ENCODE measurements at places on chromosomes 1 and 21.

DNA sequence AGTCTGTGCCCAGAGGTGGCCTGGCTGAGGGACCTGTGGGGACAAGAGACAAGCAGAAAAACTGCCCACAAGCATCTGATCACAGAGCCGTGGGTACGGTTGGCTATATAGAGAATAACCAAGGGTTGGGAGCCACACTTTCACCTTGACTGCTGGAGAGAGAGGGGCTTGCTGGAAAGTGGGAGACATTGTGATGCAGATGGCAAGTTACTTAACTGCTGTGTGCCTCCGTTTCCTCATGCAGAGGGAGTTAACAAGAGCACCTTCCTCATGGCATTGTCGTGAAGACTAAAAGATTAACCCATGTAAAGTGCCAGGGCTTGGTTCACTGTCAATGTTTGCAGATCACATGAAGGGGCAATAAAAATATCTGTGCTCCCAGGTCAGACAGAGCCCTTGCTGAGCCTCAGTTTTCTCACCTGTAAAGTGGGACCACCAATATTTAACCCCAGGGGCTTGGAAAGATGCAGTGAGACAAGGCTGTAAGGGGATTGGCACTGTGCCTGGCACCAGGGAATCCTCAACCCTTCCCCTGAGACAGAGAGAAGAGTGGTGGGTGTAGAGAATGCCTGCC lies 52.8 kb downstream of the SDC3 start:
- DNase-seq: no peak

GRCh38 chr1:38804062-38804886 lies 55.3 kb downstream of the RRAGC start:
- no peak for DNase-seq

- DNase-seq: no peak
These were observed 6.8 kb downstream of the GPR137B start for GRCh38 chr1:236149003-236149595.

DNA sequence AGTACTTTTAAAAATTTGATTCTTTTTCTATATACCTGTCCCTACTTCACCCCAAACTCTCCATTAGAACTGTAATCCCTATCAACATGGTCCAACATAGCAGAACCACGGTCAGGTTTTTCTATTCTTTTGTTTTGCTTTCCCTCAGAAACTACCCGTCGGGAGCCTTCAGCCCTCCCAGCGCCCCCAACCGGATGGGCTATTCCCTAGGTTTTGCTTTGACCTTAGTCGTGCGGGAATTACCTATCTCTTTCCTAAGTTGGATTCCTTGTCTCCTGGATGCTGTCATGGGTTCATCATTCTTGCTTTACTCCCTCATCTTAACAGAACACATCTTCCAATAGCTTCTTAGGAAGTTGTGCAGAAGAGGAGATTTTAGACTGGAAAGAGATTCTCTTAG lies 97.5 kb upstream of the LBR start:
- no peak for DNase-seq

- DNase-seq: no peak
These were observed 241.8 kb downstream of the TRABD2B start for GRCh38 chr1:47755101-47755990.

GRCh38 chr1:77347646-77348045 lies 65.8 kb downstream of the AK5 start:
- DNase-seq: no peak

GRCh38 chr1:147833231-147833860 lies 69.2 kb upstream of the GJA8 start:
- DNase-seq: no peak

DNA sequence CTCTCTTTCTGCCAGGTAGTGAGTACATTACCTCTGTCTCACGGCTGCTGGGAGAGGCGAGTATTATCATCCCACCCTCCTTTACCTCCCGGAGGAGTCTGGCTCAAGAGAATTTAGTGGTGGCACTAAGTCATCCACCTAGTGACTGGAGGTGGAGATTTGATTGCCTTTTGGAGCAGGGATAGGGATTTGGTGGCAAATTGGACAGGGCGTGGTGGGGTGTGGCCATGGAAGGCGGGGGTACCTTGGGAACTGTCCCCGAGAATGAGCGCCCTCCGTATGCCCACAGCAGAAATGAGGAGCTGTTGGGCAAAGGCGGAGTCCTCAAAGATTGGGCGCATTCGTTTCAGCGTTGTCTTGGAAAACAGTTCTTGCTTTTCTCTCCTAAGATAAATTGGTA lies 32.1 kb upstream of the HMGN1 start:
- peak; percentile 17 for DNase-seq

GRCh38 chr21:35197992-35198431 lies 148.9 kb upstream of the RUNX1 start:
- DNase-seq: no peak

DNA sequence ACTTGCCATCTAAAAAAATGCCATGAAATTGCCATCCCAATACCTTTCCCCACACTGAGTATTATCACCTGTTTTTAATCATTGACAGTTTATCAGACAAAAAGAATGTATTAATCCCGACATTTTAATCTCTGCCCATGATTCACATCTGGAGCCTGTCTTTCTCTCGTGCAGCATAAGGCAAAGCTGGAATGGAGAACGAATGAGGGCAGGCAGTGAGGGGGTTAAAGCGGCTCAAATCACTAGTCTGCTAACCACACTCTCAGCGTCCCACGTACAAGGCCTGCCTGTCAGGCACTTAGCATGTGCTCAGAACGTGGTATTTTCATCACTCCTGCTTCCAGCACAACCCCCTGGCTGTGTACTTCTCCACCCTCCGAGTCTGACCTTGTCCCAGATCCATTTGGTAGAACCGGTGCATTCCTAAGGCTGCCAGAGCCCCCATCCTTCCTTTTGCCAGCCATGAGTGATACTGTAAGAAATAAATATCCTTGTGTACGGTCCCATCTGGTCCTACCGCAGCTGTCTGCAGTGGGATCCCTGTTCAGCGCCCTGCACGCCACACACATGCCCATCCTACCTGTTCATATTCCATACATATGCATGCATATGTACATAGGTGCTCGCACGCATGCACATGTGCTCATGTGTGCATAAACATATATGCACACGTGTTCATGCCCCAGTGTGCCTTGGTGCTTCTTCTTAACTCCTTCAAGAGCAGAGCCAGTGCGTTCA lies 34.6 kb upstream of the FHAD1 start:
- no peak for DNase-seq

- no peak for DNase-seq
These were observed at the start of gene COL18A1 for GRCh38 chr21:45404730-45405270. COL18A1 (plus strand) TSS chr21:45405165; CDS start chr21:45405231, 66 bp downstream.

DNA sequence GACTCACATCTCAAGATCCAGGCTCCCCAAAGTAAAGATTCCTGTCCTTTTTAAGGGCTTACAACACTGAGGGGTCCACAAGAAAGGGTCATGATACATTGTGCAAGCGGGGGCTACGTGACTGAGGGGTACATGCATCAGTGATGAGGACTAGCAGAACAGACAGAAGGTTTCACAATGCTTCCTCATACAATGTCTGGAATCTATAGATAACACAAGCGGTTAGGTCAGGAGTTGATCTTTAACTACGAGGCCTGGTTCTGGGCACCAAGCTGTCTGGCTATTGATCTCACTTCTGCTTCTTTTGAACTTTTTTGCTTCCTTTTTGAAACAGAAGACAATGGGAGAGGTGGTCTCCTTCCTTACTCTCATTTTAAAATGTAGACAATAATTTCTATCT lies 718.6 kb downstream of the AMY1C start:
- DNase-seq: no peak

- DNase-seq: no peak
These were observed 5.6 kb downstream of the SESN2 start for GRCh38 chr1:28264897-28265296.

DNA sequence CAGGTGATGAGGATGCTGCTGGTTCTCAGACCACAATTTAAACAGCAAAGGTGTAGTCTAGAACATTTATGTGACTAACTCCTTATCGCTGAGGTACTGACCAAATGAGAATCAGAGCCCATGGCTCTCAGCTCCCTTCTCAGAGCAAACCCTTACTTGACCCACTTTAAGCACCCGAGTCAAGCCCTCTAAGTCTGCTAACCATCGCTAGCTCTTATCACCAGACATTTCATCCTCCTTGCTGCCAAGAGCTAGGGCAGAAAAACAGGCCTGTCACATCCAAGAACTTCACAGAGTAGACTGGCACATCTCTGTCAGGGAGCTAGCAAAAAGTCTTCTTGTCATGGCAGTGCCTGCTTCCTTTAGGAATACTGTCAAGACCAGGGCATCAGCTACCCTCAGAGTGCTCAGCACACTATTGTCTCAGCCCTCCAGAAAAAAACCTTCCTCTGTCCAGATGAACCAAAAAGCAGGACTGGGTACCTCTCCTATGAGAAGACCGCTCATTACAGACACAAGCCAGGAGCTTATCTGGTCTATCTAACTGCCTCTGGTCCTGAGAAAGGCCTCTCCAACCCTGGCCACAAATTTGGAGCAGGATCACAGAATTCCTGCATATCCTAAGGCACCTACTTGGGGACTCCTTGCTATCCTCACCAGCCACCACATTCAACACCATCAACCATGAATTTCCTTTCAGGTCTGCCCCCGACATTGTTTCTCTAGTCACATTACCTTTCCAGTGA lies 26.2 kb downstream of the ERI3 start:
- DNase-seq: no peak

GRCh38 chr21:14403681-14404318 lies 20.9 kb upstream of the HSPA13 start:
- DNase-seq: no peak

- no peak for DNase-seq
These were observed 61.5 kb downstream of the HSPG2 start for GRCh38 chr1:21875621-21876063.

GRCh38 chr1:109610609-109611307 lies 8.7 kb downstream of the GNAT2 start:
- no peak for DNase-seq
